ENCODE measurements at places on chromosomes 12 and 14.

DNA sequence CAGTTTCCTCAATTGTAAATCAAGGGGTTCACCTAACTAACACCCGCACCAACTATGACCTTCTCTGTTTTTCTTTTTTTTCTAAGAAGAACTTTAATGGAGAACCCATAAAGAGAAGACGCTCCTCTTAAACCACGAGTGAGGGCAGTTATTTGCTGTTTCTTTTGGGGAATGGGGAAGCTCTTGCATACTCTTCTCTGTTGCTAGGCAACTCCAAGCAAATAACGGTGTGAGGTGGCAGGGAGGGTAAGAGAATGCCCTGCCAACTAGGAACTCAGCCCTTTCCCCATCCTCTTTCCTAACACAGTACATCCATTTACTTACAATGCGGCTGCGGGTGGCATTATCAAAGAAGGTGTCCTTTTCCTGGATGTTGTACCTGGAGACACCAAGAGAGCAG lies 114.9 kb downstream of the ANO2 start:
- no peak for DNase-seq

DNA sequence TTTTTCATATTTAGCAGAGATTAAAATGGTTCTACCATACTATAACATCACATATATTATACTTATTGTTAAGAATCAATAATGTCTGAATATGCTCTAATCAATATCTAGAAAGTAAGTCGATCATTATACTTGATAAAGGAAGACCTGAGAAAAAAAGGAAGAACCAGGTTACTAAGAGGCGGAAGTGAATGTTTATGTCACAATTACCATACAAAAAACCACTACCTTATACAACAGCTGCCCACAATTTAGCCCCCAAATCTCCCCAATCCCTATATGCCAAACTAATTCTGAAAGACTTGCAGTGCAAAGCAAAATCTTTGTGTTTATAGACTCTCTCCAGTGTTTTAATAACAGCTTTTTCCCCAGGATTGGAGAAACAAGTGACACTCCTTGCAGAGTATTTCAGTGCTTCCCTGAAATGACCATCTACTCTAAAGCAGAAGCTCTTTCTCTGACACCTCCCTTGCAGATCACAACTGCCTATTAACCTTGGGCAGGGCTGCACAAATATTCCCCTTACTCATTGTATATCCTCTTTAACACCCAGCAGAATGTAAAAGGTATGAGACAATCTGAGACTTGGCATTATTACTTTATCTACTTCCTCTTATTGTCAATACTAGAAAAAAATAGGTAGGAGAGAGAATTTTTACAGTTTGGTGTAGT lies 12.7 kb upstream of the SLC2A3 start:
- DNase-seq: no peak

DNA sequence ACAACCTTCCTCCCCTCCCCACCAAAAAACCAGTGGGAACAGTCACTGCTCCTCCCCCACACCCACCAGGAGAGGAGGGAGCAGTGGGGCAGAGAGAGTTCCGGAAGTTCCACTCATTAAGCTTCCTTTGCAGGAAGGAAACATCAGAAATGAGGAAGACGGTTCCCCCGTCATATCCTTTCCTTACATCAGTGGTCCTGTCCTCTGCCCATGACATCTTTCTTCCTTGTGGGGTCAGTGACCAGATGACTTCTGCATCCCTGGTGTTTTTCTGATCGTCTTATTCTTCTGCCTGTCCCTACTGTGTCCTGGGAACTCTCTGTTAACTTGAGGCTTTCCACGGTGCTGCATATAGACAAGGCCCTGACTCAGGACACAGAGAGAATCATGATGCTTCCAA lies 40.8 kb upstream of the SPTLC2 start:
- DNase-seq: no peak

DNA sequence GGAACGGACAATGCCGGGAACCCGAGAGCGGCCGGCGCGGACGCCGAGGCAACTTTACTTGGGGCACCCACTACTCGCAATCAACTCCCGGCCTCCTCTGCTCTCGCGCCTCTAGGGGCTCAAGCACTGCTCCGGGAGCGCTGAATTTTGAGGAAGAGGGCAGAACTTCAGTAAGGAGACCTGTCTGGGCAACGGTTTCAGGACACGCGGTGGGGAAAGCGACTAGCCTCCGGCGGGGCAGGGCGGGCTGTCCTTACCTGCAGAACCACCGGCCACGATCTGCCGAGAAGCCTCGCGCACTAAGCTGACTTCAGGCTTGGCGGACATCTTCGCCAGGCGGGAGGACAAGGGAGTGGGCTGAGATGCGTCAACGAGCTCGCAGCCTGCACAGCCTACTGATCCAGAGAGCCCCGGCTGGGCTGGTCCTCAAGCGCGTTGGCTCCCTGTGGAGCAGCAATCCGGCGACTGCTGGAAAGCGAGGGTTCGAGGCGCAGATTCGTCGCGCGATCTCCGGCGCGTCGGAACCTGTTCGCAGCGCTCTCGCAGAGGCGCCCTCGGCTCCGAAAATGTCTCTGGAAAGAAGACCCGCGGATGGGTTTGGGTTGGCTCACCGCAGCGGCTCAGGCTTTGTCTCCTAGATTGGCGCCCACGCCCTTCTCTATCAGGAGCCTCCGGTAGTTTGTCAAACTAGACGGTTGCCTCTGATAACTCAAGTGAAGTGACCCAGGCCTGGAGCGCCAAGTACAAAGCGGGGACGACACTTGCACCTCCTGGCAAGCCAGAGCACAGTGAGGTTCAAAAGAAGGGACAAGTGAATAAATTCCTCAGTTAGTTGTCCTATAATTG lies at the start of gene SLC25A21:
TSS of gene SLC25A21 (minus strand) at position 583 of the 846 bp plus-strand sequence.
- DNase-seq: no peak

- DNase-seq: no peak
These were observed 509.6 kb upstream of the USP15 start for GRCh38 chr12:61750604-61751003.

- no peak for DNase-seq
These were observed 82.6 kb downstream of the VWF start for GRCh38 chr12:6041891-6042290.

GRCh38 chr12:123479442-123480180 lies 21.7 kb downstream of the SNRNP35 start:
- DNase-seq: no peak

GRCh38 chr14:89549381-89550125 lies 132.5 kb upstream of the FOXN3 start:
- DNase-seq: peak; percentile 22

- no peak for DNase-seq
These were observed 31.4 kb downstream of the NCKAP5L start for GRCh38 chr12:49796606-49797448.

- no peak for DNase-seq
These were observed 53.8 kb downstream of the TRPV4 start for GRCh38 chr12:109779382-109779781.

- DNase-seq: no peak
These were observed 109.7 kb upstream of the VASH1 start for GRCh38 chr14:76651410-76652055.

GRCh38 chr12:6332459-6332858 lies 9.4 kb downstream of the TNFRSF1A start:
- no peak for DNase-seq

- DNase-seq: no peak
These were observed 81.3 kb downstream of the MOK start for GRCh38 chr14:102223682-102224081.

DNA sequence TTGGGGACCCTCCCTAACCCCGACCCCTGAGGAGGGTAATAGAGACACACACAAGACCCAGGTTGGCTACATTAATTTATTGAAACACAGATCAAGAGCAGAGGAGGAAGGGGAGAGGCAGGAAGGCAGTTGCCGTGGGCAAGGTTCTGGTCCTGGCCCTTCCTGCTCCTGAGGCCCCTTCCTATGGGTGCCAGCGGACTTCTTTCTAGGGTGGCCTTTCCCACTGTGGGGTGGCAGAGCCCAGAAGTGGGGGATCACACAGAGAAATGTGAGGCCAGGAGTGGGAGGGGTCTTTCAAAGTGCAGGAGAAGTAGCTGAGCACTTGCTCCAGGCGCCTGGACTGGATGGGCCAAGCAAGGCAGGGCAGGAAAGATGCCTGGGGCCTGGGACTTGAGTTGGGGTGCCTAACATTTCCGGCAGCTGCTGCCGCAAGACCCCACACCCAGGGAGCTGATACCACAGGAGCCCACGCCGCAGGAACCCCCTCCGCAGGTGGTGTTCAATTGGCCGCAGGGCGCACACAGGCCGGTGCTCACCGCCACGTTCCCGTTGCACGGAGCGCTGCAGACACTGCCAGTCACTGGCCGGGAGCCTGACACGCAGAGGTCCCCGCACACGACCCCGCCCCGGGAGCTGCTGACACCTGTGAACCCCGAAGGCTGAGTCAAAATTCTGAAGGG lies 5.3 kb downstream of the KRT81 start:
- DNase-seq: no peak

DNA sequence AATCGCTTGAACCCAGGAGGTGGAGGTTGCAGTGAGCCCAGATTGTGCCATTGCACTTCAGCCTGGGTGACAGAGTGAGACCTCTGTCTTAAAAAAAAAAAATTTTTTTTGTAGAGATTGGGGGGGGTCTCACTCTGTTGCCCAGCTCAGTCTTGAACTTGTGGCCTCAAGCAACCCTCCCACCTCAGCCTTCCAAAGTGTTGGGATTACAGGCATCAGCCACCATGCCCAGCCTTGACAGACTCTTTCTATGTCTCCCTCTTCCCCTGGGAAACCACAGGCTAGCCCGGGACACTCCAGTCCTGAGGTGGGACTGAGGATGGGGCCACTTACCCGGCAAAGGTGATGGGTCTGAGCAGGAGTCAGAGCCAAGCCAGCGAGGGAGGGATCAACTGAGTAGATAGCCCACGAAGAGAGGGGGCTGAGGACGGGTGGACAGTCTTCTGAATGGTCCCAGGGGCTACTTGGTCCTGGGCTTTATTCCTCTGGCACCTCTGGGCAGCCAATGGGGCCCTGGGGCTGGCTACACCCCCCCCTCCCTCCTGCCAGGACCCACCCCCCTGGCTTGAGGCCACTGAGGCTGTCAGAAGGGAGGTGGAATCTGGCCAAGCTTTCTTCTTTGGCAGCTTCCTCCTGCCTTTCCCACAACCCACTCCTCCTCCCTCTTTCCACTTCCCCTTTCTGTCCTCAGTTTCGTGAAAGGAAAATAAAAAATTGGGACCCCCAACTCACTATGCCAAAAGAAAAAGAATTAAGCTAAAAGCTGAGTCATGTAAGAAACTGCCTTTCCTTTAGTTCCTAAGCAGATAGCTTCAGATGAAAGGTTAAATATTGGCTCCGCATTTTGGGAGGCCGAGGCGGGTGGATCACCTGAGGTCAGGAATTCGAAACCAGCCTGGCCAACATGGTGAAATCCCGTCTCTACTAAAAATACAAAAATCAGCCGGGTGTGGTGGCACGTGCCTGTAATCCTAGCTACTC lies at the start of gene SDS:
TSS of gene SDS (minus strand) at position 453 of the 981 bp plus-strand sequence. CDS start 4,179 bp downstream, outside the sequence.
- DNase-seq: no peak

GRCh38 chr12:45278447-45278846 lies 62.6 kb downstream of the ANO6 start:
- no peak for DNase-seq

GRCh38 chr12:76031414-76032042 lies at the start of gene PHLDA1:
PHLDA1 (minus strand) TSS chr12:76031776.
- peak; percentile 89 for DNase-seq

DNA sequence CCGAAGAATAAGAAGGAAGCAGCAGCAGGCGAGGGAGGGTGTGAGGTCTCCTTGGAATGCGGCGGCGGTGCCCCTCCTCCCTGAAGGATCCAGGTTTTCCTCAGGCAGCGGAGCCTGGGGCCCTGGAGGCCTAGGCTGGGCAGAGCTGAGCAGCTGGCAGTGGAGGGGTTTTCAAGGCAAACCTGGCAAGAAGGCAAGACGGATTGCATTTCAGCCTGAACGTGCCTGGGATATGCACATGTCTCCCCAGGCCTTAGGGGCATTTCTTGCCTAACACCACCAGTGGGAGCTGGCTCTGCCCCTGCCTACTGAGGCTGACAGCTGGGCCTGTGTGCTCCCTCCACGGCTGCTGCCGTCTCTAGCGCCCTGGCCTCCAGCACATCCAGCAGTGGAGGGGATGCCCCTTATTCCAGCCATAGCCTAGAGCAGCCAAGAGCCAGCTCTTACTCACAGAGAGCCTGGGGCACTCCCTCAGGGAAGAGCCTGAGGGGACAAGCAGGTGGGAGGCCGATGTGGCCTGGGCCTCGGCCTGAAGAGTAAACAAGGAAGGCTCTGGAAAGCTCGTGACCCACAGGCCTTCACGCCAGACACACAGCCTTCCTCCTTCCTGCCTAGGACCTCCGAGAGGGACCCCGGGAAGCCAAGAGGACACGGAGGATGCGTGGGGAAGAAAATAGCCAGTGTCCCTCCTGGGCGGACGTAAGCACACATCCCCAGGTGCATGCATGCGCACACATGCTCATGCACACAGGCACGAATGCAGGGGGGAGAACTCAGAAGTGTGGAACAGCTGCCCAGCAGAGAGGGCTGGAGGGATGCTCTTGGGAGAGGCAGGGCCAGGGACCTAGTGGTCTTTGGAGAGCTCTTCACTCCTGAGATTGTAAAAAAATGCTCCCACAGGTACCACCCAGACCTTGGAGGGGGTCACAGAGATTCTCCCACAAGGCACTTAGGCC lies 23.0 kb upstream of the EIF2B2 start:
- DNase-seq: no peak

DNA sequence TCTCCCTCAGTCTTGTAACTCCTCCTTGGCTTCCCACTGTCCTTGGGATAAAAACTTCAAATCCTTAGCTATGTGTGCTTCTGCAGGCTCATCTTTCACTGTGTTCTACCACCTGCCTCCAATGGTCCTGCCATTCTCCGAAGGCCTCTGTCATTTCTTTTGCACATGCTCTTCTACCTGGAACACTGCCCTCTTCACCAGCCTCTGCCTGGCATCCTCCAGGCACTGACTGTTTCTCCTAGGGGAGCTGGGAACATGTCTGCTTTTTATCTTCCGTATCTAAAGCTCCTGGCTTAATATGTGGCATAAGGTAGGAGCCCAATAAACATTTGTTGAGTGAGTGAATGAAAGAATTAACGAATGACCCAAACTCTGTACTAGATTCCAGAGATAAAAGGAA lies 603.3 kb upstream of the TMEM132C start:
- no peak for DNase-seq

- DNase-seq: peak; percentile 91
These were observed at the start of gene MYL6B for GRCh38 chr12:56152132-56152755. MYL6B (plus strand) TSS chr12:56152587; CDS start chr12:56153919, 1,332 bp downstream.

GRCh38 chr14:106506881-106507305 lies 980.5 kb downstream of the TMEM121 start:
- DNase-seq: no peak

GRCh38 chr12:111180426-111181142 lies 188.3 kb downstream of the PHETA1 start:
- DNase-seq: no peak

- no peak for DNase-seq
These were observed 30.7 kb downstream of the VWF start for GRCh38 chr12:6093764-6094163.

GRCh38 chr14:98512501-98513251 lies 759.3 kb downstream of the BCL11B start:
- DNase-seq: no peak

DNA sequence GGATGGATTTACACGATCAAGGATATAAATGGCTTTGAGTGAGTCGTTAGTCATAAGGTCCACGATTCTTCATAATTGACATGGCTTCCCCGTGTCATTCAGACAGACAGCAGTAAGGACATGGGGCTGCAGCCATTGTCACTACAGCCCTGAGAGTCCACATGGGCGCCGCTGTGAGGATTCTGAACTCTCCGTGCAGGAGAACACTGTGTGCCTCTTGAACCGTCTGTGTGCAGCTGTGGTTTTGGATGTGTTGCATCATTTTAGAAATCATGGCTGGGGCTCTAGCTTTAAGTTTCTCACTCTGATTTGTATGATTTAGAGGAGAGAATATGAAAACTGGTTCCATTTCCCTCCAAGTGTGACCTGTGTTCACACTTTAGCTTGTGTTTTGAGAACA lies 47.2 kb downstream of the NPAS3 start:
- no peak for DNase-seq
